ENCODE measurements at places on chromosomes 2 and 18. TPM values are rescaled to one million over a fixed set of nuclear protein-coding genes. Genes with fewer than 3 reads are reported as not detected.

LAMA3 gene
- total RNA-seq: 6.3 TPM

TUBB6 gene
- 230 TPM for total RNA-seq

AQP4 gene
- 0.58 TPM for total RNA-seq

MSH6 gene
- total RNA-seq: 50.8 TPM

KCNK3 gene
- total RNA-seq: 1.1 TPM

MTHFD2 gene
- total RNA-seq: 27.3 TPM

GRCh38 chr2:149536649-149537048 lies 50.9 kb downstream of the MMADHC start:
- H3K27me3 ChIP-seq: no peaks in the 10 kb centered on the region
- H3K27ac ChIP-seq: no peak overlapping the region
- no peaks in the 10 kb centered on the region for H3K36me3 ChIP-seq
- no peak overlapping the region for H3K4me3 ChIP-seq
- no peaks in the 10 kb centered on the region for H3K4me1 ChIP-seq

- no peaks in the 10 kb centered on the region for H3K27me3 ChIP-seq
- no peak overlapping the region for H3K4me3 ChIP-seq
- no peak for DNase-seq
- H3K27ac ChIP-seq: no peak overlapping the region
- peaks cover 20% of the 10 kb centered on the region for H3K4me1 ChIP-seq
These were observed 20.1 kb upstream of the SLC20A1 start for GRCh38 chr2:112625474-112626114.

DNA sequence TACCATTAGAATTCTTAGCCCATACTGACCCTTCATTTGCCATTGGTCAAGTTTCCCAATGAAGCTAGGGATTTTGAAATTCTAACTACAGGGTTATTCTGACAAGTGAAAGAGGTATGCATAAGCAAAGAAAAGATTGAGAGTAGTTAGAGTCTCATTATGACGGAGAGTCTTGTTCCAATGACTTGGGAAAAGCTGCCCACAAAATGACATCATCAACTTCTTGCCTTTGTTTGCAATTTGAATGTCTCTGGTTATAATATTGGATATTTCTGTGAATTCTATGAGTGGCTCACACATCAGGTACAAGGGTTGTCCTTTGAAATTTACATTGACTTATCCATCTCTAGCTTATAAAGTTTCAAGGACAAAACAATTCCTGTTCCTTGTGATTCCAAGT lies 772.2 kb downstream of the TRIB2 start:
- H3K4me3 ChIP-seq: no peak overlapping the region
- H3K27ac ChIP-seq: no peak overlapping the region
- no peaks in the 10 kb centered on the region for H3K27me3 ChIP-seq
- no peak for DNase-seq
- no peaks in the 10 kb centered on the region for H3K4me1 ChIP-seq

GRCh38 chr18:46627136-46627535 lies 29.9 kb downstream of the LOXHD1 start:
- no peak overlapping the region for H3K4me3 ChIP-seq
- H3K4me1 ChIP-seq: no peaks in the 10 kb centered on the region
- peaks cover 9% of the 10 kb centered on the region for H3K27me3 ChIP-seq
- H3K36me3 ChIP-seq: no peaks in the 10 kb centered on the region

DNA sequence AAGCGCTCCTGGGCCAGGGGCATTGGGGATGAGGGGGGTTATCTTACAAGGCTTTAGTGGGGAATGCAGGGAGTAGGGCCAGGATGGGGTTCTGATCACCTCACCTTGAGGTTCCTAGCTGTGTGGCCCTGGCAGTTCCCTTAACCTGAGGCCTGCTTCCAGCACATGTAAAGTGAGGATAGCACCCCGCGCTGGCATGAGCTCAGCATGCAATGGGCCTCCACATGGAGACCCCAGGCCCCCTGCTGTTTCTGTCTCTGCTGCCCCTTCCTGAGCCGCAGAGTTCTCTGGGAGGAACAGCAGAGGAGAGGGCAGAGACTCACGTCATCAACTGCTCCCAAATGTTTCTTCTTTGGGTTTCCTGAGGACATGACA lies 8.6 kb upstream of the TEX51 start:
- no peak overlapping the region for H3K27ac ChIP-seq
- no peaks in the 10 kb centered on the region for H3K36me3 ChIP-seq
- H3K4me3 ChIP-seq: no peak overlapping the region
- H3K27me3 ChIP-seq: no peaks in the 10 kb centered on the region
- no peak for DNase-seq

DNA sequence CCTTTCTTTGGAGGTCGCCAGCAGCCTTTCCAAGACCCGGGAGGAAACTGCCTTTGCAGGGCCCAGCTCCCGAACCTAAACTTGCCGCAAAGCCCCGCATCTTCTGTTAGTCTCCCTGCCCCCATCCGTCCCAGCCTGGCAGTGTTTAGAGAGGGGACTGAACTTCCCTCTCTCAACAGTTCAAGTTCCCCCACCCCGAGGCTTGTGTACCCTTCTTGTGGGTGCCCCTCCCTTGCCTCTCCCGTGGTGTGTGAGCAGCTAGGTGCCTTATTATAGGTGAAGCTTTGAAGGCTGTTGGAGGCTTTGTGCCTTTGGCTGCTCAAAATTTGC lies 1.4 kb downstream of the LBH start:
- H3K4me1 ChIP-seq: peaks cover 46% of the 10 kb centered on the region
- H3K27ac ChIP-seq: peak overlapping the region; percentile 88

GRCh38 chr2:54859997-54860701 lies 136.7 kb downstream of the EML6 start:
- peak; percentile 37 for DNase-seq
- no peak overlapping the region for H3K4me3 ChIP-seq
- peaks cover 9% of the 10 kb centered on the region for H3K4me1 ChIP-seq
- H3K27me3 ChIP-seq: no peaks in the 10 kb centered on the region
- H3K36me3 ChIP-seq: no peaks in the 10 kb centered on the region

DNA sequence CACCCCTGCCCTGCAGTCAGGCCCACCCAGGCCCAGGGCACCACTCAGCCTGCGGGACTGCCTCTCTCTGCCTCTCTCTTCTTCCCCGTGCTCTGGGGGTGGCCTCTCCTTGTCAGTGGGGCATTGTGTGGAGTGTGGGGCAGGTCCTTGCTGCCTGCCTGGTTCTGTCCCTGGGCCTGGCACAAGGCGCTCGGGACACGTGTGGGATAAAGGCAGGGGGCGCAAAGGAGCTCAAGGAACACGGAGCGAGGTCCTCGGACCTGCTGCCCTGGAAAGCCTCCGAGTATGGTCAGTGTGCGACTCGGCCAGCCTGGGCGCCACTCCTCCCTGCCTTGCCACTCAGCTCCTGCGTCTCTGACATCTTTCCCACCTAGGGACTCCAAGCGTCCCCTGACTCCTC lies 262.2 kb downstream of the HDAC4 start:
- H3K36me3 ChIP-seq: peaks cover 75% of the 10 kb centered on the region
- no peaks in the 10 kb centered on the region for H3K27me3 ChIP-seq
- no peaks in the 10 kb centered on the region for H3K4me1 ChIP-seq
- H3K27ac ChIP-seq: no peak overlapping the region
- DNase-seq: no peak
- H3K4me3 ChIP-seq: no peak overlapping the region

GRCh38 chr2:67724261-67724660 lies 327.1 kb downstream of the ETAA1 start:
- no peaks in the 10 kb centered on the region for H3K27me3 ChIP-seq
- no peaks in the 10 kb centered on the region for H3K4me1 ChIP-seq
- no peak for DNase-seq
- no peak overlapping the region for H3K4me3 ChIP-seq

DNA sequence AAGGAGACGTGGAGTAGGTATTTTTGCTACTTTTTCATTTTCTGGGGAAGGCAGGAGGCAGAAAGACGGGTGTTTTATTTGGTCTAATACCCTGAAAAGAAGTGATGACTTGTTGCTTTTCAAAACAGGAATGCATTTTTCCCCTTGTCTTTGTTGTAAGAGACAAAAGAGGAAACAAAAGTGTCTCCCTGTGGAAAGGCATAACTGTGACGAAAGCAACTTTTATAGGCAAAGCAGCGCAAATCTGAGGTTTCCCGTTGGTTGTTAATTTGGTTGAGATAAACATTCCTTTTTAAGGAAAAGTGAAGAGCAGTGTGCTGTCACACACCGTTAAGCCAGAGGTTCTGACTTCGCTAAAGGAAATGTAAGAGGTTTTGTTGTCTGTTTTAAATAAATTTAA lies 3.4 kb downstream of the FZD7 start:
- DNase-seq: peak; percentile 53
- peaks cover 9% of the 10 kb centered on the region for H3K36me3 ChIP-seq
- H3K4me3 ChIP-seq: peak overlapping the region; percentile 74
- H3K4me1 ChIP-seq: peaks cover 33% of the 10 kb centered on the region
- H3K27ac ChIP-seq: peak overlapping the region; percentile 60

Measured in muscle of leg (tissue), 16 donors.